Transverse colon (tissue), 4 donors: ENCODE measurements at places on chromosomes 5 and 9. TPM values are rescaled to one million over a fixed set of nuclear protein-coding genes. Genes with fewer than 3 reads are reported as not detected.

Gene LCP2
- total RNA-seq: 33.0 TPM

Gene DMAC1
- 14.9 TPM for total RNA-seq

Gene SLC34A1
- total RNA-seq: not detected

Gene UBTD2
- 20.3 TPM for total RNA-seq

Gene EXD3
- 47.6 TPM for total RNA-seq

Gene C5orf52
- total RNA-seq: not detected

Gene CRHBP
- total RNA-seq: 0.79 TPM

Gene ZNF300
- 4.8 TPM for total RNA-seq

Gene FRRS1L
- total RNA-seq: 0.64 TPM

Gene CTNND2
- not detected for total RNA-seq

Gene SLU7
- 69.2 TPM for total RNA-seq

Gene LIX1
- 0.16 TPM for total RNA-seq

Gene PCDHGA10
- total RNA-seq: 6.0 TPM

Gene KCNIP1
- total RNA-seq: not detected

Gene BHMT2
- total RNA-seq: 1.6 TPM

Gene MTX3
- 5.6 TPM for total RNA-seq

Gene DAB2
- total RNA-seq: 143 TPM

Gene HSPB3
- total RNA-seq: 55.2 TPM

Gene DNAH5
- 1.5 TPM for total RNA-seq

Gene OBP2B
- total RNA-seq: not detected

Gene ASTN2
- 3.0 TPM for total RNA-seq

Gene OLFM1
- 4.0 TPM for total RNA-seq

Gene OCLN
- 74.9 TPM for total RNA-seq

Gene CDX1
- total RNA-seq: 368 TPM

Gene ARHGEF39
- total RNA-seq: 7.4 TPM

Gene HMCN2
- 16.7 TPM for total RNA-seq

Gene INSL4
- not detected for total RNA-seq

Gene FIBCD1
- total RNA-seq: 3.3 TPM

Gene ENTREP1
- 23.2 TPM for total RNA-seq

Gene KCNN2
- total RNA-seq: 0.16 TPM

Gene INSL6
- total RNA-seq: not detected

Gene RMND5B
- total RNA-seq: 37.4 TPM

Gene HACD4
- total RNA-seq: 2.0 TPM

Gene NSUN2
- total RNA-seq: 77.1 TPM

Gene NUDT2
- total RNA-seq: 1.4 TPM

Gene SLCO6A1
- not detected for total RNA-seq
